ENCODE measurements at places on chromosomes 5 and 9.

DNA sequence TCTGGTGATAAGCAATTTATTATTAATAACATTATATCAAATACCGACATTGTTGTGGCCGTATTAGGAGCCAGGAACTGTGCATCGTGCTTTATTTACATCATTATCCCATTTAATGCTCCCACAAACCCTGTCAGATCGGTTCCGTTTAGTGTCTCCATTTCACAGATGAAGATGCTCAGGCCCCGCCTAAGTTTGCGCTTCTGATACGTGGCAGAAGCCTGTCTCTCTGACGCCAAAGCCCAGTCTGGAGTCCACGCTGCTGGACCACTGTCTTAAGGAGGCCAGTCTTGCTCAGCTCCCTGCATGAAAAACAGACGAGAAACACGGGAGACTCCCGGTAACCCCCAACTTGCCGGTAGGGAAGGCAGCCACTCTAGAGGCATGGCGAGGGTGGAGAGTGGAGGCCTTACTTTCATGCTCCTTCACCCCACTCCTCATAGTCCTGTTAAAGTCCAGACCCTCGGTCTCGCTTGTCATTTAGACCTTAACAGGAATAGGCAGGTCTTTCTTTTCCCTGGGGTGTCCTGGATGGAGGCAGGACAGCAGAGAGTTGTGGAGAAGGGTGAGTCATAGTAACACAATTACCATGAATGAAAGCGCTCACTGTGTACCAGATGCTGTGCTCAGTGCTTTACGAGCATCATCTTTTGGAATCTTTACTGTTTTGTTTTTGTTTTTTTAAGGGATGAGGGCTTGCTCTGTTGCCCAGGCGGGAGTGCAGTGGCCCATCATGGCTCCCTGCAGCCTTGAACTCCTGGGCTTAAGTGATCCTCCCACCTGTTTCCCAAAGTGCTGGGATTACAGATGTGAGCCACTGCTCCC is 872 bp downstream of the TXNDC15 start:
- peak; percentile 73 for DNase-seq

- no peak for DNase-seq
These were observed 4.2 kb downstream of the MYORG start for GRCh38 chr9:34372467-34373011.

DNA sequence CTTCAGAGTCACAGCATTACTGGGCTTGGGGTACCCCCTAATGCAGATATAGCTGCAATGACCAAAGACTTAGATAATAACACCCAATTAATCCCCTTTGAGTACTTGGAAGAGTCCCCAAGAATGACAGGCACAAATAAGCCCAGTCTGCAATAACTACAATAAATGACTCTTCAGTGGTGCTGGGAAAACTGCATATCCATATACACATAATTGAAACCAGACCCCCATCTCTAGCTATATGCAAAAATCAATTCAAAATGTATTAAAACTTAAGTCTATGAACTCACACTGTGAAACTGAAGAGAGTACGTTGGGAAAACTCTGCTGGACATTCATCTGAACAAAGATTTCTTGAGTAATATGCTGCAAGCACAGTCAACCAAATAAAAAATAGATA is 422.5 kb downstream of the CDH18 start:
- DNase-seq, result no peak

GRCh38 chr9:118532592-118532991 is 828.4 kb downstream of the TLR4 start:
- no peak for DNase-seq

DNA sequence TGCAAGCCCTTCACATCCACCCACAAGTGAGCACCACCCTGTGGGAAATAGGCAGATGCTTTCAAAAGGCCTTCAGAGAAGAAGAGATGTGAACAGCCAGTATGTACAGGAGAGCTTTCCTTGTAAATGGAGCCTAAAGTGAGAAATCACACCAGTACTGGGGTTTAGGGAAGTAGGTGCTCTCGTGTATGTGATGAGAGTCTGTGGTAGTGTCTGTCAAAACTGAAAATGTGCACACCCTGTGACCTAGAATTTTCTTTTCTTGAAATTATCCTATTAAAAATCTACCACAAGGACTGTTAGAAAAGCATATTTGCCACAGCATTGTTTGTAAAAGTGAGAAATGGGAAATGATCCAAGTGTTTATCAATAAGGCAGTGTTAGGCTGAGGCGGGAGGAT is 16.6 kb downstream of the OTULINL start:
- no peak for DNase-seq

DNA sequence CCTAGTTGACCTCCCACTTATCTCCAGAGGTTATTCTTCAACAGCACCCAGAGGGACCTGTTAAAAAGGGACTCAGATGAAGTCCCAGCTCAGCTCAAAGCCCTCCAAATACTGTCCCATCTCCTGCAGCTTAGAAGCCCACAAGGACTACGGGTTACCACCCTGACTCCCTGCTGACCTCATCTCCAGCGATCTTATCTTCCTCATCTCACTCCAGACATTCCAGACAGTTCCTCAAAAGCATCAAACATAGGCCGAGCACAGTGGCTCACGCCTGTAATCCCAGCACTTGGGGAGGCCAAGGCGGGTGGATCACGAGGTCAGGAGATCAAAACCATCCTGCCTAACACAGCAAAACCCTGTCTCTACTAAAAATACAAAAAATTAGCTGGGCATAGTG is 263.8 kb upstream of the TLE4 start:
- no peak for DNase-seq

DNA sequence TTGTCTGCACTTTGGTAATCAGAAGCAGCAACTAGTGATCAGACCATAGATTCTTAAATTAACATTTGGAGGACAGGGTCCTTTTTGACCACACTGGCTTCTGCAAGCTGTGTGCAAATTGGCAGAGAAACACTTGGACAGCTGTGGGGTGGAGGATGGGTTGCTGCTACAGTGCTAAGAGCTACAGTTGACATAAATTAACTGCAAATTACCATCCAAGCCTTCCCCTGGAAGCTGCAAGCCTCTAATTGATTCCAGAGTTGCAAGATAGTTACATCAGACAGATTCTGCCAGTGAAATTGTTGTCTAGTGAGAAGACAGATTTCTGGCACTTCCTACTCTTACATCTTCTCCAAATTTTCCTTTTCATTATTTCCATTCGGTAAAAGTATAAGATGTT is 517.7 kb downstream of the DIRAS2 start:
- DNase-seq, result no peak

DNA sequence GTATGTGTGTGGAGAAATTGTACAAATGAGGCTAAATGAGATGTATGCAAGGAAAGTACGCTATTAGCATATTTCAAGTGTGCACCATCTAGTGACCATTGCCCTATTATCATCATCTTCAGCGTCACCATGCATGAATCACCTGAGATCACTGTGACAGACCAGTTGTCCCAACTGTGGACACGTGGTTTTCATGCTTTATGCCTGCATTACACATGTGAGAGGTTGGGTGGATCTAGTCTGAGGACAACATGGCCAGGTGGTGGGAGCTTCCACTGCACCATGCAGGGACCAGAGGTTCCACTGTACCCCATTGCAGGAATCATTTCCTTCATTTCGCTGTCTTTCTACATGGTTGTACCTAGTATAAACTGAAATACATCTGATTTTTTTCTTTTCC is 329.8 kb downstream of the SLIT3 start:
- DNase-seq, result no peak

DNA sequence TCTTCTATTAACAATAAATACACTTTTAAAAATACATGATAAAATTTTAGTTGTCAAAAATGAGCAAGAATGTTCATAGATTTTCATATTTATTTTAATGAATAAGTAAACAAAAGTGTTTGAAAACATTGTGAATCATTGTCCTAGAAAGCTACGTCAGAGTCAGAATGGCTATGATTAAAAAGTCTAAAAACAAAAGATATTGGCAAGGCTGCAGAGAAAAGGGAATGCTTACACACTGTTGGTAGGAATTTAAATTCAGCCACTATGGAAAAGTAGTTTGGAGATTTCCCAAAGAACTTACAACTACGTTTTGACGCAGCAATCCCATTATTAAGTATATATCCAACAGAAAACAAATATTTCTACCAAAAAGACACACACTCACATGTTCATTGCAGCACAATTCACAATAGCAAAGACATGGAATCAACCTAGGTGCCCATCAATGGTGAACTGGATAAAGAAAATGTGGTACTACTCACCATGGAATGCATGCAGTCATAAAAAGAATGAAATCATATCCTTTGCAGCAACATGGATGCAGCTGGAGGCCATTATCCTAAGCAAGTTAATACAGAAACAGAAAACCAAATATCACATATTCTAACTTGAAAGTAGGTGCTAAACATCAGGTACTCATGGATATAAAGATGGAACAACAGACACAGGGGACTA is 49.2 kb upstream of the FBXL17 start:
- no peak for DNase-seq

DNA sequence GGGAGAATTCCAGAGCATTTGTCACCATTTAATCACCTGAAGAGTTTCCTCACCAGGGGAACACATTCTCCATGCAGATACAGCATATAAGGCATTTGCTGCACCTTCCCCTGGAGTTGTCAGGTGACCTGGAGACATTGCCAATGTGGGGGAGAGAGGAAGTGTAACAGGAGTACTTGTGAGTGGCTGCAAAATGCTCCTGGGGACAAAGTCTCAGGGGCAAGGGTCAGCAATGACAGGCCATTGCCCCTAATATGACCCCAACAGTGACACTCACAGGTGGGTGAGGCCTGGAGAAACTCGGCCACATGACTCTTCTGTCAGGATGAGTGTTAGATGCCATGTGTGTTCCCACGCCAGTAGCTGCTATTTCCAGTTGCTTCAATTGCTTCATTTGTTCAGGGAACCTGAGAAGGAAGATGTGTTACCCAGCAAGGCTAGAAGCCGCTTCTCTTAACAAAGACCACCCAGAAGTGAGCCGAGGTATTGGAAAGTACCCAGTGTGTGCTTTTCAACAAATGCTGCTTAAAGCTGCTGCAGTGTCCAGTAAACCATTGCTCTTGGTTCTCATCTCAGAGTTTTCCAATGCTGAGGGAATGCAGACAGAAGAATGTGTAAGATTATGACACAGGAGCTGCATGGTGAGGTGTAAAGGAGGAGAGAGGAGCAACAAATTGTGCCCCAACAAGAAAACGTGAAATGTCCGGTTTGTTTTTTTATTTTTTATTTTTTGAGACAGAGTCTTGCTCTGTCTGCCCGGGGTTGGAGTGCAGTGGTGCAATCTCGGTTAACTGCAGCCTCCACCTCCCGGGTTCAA is 128.2 kb upstream of the SLC44A1 start:
- DNase-seq, result no peak

GRCh38 chr9:94780516-94780950 is 54.0 kb downstream of the AOPEP start:
- no peak for DNase-seq

DNA sequence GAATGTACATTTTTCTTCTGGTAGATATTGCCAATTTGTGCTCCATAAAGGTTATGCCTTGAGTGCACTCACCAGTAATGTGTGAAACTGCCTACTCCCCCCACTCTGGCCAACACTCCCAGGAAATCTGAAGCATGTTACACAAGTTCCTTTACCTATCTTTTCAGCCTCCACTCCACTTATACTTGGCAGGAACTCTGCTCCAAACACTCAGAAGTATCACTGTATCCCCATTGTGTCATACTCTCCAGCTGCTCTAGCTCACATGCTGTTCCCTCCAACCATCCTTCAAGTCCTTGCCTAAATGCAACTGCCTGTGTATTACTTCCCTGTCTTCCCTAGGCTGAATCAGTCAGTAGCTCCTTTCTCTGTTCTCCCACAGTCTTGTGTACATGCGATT is 28.3 kb downstream of the POU4F3 start:
- DNase-seq, result no peak

DNA sequence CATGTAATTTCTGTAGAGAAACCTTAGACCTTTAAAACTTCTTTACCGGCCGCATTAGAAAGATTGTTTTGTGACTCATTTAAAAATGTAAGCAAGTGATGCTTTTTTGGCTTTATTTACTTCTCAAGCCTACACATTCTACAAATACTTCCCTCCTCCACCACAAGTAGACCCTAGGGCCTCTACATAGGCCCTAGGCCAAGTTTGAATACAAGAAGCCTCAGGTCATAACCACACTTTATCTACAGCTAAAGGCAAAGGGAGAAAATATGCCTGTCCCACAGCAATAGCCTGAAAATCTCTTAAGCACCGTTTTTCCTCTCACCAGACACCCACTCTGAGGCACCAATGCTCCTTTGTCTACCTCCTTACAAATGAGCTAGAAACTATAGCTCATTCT is 53.9 kb downstream of the CSNK1A1 start:
- DNase-seq, result no peak

GRCh38 chr9:108636013-108636412 is 219.8 kb downstream of the ACTL7B start:
- no peak for DNase-seq

GRCh38 chr5:15902066-15902465 is 277.5 kb downstream of the MARCHF11 start:
- DNase-seq, result no peak

- no peak for DNase-seq
These were observed 9.5 kb downstream of the SIL1 start for GRCh38 chr5:139188558-139189270.

DNA sequence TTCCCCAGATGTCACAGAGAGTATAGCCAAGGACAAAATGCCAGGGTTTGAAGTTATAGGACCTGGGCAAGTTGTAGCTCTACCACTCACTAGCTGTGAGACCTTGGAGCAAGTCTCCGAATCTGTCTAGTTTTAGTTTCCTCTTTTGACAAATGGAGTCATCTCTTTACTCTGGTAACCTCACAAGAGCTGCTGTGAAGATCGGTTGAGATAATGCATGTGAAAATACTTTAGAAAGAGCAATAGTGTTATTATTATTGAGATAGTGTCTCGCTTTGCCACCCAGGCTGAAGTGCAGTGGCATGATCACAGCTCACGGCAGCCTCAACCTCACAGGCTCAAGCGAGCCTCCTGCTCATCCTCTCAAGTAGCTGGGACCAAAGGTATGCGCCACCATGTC is 117.9 kb upstream of the NR5A1 start:
- no peak for DNase-seq

DNA sequence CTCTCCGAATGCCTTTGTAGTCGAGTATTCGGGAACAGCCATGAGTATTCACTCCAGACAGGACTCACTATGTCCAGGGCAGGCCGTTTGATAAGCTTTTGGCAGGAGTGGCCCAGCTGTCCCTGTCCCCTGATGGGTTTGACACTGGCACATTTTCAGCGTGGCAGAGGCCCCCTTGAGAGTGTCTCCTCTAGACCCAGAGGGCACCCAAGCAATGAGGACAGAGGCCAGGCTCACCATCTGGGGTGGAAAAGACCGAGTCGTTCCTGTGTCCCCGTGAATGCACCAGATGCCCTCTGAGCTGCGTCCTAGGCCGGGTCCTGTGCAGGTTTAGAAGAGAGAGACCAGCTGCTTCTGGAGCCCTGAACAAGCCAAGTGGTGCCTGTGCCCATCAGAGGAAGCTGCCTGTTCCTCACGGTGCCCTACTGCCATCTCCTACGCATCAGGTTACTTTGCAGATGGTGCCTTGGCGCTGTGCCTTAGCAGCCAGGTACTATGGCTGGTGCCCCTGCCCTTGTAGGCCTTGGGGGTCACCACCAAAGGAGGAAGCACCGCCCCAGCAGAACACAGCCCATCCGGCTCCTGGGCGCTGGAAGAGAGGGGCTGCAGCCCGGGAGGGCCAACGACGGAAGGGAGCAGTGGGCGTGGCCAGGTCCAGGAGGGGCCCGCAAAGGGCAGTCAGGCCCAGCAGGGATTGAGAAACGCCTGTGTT is 42.4 kb downstream of the LRSAM1 start:
- no peak for DNase-seq

GRCh38 chr9:30628915-30629567 is 1755.4 kb upstream of the ACO1 start:
- DNase-seq, result no peak
